ENCODE measurements at places on chromosomes 6 and 20. TPM values are rescaled to one million over a fixed set of nuclear protein-coding genes. Genes with fewer than 3 reads are reported as not detected.

The JAG1 gene
- total RNA-seq, result 78.0 TPM

The CLPSL2 gene
- not detected for total RNA-seq

The BMP2 gene
- total RNA-seq, result 14.5 TPM

The MATN4 gene
- total RNA-seq, result not detected

The POM121L2 gene
- not detected for total RNA-seq

The MYLK4 gene
- total RNA-seq, result 0.40 TPM

- DNase-seq, result no peak
These were observed 259.8 kb downstream of the PKHD1 start for GRCh38 chr6:51827580-51827979.

DNA sequence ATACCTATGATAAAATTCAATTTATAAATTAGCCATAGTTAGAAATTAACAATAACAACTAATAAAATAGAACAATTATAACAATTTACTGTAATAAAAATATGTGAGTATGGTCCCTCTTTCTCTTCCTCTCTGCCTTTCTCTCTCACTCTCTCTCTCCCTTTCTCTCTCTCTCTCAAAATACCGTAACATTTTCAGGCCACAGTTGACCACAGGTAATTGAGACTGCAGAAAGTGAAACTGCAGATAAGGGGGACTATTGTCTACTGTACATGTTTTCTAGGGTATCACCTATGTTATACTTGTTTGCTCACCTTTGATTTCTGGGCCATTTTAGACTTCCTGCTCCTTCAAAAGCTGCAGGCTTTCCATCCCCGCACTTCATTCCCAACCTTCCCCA, 46.8 kb downstream of the LY86 start:
- DNase-seq, result no peak

GRCh38 chr6:129280749-129281148, 397.8 kb downstream of the LAMA2 start:
- no peak for DNase-seq

DNA sequence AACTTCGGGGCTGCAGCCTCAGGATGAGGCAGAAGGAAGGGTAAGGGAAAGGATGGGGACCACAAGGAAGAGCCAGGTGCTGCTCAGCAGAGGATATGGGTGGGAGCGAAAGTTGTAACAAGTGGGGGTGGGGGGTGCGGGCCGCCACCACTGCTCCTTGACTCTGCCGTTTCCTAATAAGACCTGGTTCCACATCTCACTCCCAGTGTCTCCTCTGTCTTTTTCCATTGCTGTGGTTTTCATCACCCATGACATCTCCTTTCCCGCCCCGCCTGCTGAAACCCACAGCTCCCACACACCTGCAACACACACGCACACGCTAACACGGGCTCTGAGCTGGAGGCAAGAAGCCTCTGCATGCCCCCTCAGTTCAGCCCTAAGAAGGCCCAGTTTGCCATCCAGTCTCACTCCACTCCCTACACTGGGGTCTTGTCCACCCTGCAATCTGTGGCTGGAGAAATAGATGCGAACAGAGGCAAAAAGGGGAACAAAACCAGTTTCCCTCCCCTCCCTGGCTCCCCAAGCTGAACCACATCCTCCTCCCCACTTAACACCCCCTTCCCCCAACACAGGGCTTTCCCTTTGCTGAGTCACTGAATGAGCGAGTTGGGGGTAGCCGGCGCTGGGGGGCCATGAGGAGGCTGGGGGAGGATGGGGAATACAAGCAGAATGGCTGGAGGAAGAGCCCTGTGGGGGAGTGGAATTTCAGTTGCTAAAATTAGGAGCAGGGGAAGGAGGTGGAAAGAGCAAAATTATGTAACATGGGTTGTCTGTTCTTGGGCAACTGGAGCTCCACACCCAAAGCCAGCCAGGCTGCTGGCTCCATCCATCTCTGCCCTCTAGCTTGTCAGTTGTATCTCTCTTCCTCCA, 11.5 kb downstream of the NFKBIL1 start:
- peak; percentile 60 for DNase-seq

DNA sequence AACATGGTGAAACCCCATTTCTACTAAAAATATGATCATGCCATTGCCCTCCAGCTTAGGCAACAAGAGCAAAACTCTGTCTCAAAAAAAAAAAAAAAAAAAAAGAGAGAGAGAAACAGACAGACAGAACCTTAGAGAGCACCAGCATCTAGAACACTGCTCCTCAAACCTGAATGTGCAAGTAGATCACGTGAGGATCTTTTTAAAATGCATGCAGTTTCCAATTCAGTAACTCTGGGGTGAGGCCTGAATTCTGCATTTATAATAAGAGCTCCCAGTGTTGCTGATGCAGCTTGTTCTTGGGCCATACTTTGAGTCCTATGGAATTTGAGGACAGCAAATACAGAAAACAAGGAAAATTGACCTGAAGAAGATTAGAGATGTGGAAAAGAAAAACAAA, 218.3 kb downstream of the ALDH8A1 start:
- no peak for DNase-seq

Data from lung microvascular endothelial cell (primary cell).